D721Med (cell line): ENCODE measurements at places on chromosomes 1 and 21.

DNA sequence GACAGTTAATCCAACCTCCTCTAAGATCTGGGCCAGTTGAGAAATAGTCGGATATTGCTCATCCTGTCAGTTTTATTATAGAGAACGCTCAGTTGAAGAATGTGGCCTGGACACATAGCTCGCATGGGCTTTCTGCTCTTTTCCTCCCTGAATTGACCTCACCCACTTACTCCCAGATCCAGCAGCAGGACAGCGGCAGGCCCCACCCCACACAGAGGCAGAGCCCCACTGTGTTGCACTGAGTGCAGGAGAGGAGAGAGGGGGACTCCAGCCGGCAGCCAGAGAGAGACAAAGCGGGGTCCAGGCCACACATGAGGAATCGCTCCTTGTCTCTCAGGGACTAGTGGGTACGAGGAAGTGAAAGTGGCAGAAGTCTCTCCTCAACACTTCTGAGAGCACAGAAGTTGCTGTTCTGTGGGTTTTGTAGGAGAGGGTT lies 78.6 kb downstream of the LAMC1 start:
- no peak for DNase-seq

GRCh38 chr1:20301463-20302107 lies 10.9 kb downstream of the VWA5B1 start:
- DNase-seq: no peak

DNA sequence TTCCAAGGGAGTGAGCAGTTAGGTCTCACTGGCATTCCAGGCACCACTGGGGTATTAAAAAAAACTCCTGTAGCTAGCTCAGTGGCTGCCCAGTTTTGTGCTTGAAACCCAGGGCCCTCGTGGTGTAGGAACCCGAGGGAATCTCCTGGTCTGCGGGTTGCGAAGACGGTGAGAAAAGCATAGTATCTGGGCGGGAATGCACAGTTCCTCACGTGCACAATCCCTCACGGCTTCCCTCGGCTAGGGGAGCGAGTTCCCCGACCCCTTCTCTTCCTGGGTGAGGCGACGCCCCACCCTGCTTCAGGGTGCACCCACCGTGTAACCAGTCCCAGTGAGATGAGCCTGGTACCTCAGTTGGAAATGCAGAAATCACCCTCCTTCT lies 50.5 kb upstream of the PGBD5 start:
- no peak for DNase-seq

DNA sequence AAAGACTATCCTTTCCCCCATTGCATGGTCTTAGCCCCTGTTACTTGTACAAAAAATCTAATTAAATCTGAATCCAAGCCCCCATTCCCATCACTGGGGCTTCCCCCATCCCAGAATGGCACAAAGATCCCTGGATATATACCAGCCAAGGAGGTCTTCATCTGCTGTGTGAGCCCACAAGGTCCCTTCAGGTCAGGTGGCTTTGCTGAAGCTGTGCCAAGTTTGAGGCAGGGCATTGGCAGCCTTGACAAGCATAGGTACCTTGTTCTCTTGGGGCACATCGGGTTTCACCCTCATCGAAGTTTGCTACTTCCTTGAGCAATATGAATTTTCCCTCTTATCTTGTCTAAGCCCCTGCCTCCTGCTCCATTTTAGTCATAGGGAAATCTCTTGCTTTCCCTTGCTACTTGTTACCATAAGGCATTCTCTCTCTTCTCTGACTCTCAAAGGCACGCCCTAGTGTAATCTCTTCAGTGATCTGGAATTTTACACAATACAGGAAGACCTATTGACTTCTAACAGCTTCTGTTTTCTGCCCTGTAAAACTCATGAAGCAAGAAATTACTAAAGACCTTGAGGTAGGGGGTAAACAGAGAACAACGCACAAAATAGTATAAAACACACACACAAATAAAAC lies 71.4 kb upstream of the COG2 start:
- no peak for DNase-seq

GRCh38 chr1:169468982-169469381 lies 16.8 kb downstream of the SLC19A2 start:
- DNase-seq: no peak

- DNase-seq: no peak
Measured at GRCh38 chr21:38658511-38658910, 147.2 kb upstream of the ETS2 start.

GRCh38 chr1:23581219-23581618 lies 21.9 kb upstream of the ID3 start:
- DNase-seq: no peak

DNA sequence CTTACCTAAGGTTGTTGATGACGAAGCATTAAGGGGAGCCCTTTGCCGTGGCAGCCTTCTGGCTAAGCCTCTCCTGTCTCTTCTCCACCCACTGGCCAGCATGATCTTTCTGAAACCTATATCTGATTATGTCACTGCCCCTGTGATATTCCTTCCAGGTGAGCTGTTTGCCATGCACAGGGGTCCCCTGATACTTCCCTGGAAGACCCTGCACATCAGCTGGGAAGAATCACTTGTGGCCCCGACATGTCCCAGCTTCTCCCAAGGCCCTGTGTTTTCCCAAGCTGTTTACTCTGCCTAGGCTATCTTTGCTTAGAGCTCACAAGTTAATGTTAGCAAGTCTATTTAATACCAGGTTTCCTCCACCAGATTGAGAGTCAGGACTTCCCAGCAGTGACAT lies 12.3 kb downstream of the RD3 start:
- DNase-seq: no peak

GRCh38 chr21:39005502-39005787 lies 177.8 kb downstream of the PSMG1 start:
- DNase-seq: no peak

GRCh38 chr1:89965193-89965768 lies 29.6 kb upstream of the ZNF326 start:
- no peak for DNase-seq

DNA sequence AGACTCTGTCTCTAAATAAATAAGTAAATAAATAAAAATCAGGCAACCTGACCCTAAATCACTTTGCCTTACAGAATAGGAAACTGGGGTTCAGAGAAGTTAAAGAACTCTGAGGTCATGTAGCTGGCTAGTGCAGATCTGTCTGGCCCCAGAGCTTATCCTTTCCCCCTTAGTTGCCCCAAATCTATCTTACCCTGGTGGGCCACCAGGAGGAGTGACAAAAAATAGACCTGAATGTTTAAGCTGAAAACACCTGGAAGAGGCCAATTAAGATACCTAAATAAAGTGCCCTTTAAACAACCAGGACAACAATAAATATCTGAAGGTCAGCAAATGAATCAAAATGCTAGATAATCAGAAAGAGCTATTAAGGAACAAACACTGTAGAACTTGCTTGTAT lies 59.7 kb downstream of the TEX35 start:
- no peak for DNase-seq

DNA sequence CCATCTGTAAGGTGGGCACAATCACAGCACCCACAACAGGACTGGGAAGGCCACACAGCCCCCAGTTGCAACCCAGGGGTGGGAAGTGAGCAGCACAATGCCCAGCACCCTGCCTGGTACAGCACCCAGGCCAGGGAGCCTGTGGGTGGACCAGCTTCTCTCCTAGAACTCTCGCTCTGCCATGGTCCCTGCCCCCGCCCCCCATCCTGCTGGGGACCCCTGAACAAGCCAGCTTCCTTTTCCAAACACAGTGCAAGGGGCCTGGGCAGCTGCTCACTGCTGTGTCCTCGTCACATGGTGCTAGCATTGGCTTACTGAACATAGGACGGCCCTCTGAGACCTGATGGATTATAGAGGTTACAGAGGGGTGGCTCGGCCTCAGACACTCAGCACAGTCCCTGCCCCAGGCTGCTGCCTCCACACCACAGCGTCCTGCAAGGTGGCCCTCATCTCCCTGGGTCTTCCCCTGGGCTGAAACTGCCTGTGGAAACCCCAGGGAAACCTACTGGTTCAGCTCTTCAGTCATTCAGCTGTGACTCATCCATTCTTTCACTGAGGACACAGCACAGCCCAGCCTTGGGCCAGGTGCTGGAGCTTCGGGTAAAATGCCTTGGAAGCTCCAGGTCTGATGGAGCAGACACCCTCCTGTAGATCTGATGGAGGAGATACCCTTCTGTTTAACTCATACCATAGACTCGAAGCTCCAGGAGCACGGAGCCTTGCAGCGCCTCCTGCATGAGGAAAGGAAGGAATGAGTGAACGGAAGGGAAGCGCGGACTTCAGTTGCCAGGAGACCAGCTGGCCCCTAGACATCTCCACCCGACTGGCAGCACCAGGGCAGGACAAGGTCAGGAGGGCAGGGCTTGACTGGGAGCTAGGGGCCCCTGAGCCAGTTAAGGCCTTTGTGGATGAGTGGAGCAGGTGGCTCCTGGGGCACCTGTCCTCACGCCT lies 8.1 kb upstream of the PRDM16 start:
- no peak for DNase-seq

DNA sequence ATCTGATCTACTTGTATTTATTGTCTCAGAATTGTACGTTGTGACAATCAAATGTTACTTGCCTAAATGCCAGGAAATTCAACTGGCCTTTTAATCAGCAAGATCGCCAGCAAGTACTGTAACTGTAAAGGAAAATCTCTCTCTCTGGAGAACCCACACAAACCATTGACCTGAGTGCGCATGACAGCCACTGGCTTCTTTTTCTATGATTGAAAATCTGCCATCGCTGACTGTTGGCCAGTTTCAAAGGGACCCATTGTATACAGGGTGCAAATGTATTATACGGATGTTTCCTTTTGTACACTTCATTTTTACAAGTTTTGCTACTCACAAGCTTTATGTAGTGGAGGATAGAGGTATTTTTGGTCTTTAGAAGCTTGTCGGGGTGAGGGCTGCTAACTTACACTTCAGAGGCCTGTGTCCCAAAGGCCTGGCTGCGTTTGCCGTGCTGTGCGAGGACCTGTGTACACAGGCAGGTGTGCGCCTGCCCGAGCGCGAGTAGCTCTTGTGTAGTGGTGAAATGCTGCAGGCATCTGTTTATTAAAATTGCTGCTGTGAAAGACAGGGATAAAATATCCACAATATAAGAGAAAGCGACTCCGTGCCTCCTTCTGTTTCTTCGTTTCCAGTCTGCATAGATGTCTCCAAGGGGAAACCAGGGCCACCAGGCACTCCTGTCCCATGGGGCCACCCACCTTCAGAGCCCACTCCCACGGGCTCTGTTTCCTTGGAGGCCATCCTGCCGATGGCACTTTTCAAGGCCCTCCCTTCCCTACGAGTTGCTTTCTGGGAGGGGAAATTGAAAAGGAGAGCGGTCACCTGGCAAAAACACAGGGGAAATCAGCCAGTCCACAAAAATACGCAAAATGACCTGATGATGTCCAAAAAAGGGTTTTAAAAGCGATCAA lies 25.3 kb upstream of the TRAPPC10 start:
- DNase-seq: no peak

- no peak for DNase-seq
Measured at GRCh38 chr1:50969611-50970508, at the start of gene CDKN2C. CDKN2C (plus strand) TSS chr1:50970245; CDS start chr1:50970369, 124 bp downstream.

GRCh38 chr1:174190691-174191199 lies 31.4 kb downstream of the RABGAP1L start:
- no peak for DNase-seq

DNA sequence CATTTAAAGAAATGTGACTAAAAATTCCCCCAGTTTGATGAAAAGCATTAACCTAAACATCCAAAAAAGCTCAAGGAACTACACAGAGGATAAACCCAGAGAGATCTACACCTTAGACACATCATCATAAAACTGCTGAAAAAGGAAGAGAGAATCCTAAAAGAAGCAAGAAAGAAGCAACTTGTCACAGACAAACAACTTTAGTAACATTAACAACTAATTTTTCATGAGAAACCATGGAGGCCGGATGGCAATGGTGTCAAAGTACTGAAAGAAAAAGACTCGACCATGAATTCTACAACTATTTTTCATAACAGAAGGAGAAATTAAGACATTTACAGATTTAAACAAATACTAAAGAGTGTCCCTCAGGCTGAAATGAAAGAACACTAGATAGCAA lies 17.7 kb downstream of the ZNF644 start:
- DNase-seq: no peak

GRCh38 chr1:67708606-67709005 lies 23.6 kb downstream of the GADD45A start:
- no peak for DNase-seq

DNA sequence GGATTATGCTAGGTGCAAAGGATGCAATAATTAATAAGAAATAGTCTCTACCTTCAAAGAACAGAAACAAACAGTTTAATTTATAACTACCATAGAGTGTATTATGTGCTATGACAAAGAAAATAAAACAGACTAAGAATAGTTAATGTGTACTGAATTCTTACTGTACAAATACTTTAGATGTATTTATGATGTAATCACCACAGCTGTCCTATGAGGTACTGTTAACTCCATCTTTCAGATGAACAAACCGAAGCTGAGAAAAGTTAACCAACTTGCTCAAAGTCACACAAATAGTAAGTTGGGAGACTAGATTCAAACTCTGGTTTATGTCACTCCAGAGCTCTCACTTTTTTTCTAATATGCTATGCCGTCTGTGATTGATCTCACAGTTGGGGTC lies 77.0 kb upstream of the FGGY start:
- DNase-seq: no peak

GRCh38 chr1:23957096-23957495 lies 2.5 kb upstream of the PNRC2 start:
- DNase-seq: no peak

- DNase-seq: no peak
Measured at GRCh38 chr1:226677027-226678020, 61.8 kb downstream of the ITPKB start.

DNA sequence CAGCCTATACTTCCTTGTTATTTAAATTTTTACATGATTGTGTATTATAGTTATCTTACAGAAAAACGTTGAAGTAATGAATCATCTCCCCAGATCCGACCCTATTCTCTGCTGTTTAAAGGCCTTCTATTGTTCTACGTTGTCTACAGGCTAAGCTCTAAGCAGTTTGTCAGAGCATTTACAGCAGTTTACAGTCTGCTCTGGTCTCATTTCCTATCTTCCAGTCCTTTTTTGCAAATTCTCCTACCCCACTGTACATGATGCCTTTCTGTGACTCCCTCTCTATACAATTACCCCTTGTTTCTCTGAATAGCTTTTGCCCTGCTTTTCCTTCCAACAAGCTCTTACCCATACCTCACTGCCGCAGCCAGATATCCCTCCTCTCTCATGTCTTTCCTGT lies 319.2 kb upstream of the FMN2 start:
- DNase-seq: no peak

- DNase-seq: no peak
Measured at GRCh38 chr1:204507317-204508105, 8.7 kb upstream of the MDM4 start.

- DNase-seq: no peak
Measured at GRCh38 chr1:117372863-117373412, 5.7 kb downstream of the MAN1A2 start.

DNA sequence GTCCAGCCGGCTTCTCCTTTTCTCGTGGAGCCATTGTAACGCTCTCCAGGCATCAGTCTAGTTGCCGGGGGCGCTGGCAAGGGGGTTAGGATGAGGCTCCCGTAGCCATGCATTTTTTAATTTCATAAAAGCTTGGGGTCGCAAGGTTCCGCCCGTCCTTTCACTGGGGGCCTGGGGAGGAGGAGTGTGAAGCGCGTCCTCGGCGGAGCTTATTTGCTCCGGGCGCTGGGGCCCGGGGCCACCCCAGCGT lies 1.6 kb downstream of the ADGRL2 start:
- DNase-seq: no peak
